ENCODE measurements at places on chromosomes 5 and 9.

DNA sequence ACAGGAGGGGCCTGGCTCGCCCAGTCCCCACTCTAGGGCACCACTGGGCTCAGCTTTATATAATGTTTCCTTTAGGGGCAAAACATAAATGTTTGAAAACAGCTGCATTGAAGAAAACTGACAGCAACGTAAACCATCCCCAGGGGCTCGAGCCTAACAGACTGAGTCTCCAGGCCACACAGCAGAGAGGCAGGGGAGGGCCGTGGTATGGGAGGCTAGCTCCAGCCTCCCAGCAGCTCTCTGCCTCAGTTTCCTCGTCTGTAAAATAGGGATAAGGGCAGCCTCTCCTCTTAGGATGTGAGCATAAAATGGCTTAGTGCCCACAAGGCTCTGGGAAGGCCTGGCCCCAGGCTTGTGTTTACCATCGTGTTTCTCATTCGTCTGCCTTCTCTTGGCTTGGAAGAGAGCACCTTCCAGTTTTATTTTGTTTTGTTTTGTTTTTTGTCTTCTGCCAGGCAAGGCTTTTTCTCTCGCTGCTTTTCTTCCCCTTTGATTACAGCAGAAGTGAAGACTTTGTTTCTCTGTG, 2.7 kb downstream of the ANKRD33B start:
- DNase-seq: no peak

- DNase-seq: no peak
These were observed 17.0 kb upstream of the ISOC1 start for GRCh38 chr5:129077433-129078075.

- no peak for DNase-seq
These were observed 13.4 kb upstream of the LTC4S start for GRCh38 chr5:179780362-179780761.

DNA sequence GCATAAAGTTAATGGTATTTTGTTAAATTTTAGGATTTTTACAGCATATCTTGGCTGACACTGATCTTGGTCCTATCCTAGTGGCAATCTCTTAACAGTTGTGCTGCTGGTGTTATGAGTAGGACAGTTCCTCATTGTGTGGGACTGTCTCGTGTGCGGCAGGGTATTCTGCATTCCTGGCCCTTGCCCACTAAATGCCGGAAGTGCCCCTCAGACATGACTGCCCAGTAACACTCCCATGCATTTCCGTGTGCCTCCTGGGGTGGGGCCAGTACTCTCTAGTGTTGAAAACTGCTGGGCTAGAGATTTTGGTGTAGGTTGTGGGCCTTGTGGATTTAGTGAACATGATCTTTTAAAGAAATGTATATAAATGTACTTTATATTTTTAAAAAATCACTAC, 227.1 kb upstream of the DMRT1 start:
- DNase-seq: no peak

DNA sequence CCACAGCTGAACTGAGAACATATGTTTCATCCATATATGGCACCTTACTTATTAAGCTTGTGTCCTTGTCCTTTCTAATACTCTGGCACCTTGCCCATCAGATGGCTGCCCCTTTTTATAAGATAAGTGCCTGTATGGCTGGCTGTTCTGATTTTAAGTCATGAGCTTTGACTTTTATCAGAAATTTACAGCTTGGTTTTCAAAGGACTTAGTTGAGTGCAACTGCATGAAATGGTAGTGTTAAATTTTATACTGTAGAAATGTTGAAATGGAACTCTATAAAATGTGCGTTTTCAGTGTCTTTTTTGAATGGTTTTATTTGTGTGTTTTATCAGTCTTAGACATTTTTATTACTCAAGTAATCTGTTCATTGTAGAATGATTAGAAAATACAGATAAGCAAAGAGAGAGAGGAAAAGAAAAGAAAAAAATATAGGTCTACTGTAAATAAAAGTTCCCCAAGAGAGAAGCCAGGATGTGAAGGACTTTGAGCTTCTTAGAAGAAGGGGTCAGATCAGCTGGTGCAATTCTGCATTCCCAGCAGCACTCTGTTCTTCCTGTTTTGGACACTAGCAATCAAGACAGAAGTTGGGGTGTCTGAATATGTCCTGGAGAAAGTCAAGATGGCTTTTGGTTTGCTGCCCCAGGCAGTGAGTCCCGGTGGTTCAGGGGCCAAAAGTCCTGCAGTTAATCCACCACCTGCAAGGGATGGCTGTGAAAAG, 38.9 kb downstream of the ARHGAP26 start:
- DNase-seq: no peak

DNA sequence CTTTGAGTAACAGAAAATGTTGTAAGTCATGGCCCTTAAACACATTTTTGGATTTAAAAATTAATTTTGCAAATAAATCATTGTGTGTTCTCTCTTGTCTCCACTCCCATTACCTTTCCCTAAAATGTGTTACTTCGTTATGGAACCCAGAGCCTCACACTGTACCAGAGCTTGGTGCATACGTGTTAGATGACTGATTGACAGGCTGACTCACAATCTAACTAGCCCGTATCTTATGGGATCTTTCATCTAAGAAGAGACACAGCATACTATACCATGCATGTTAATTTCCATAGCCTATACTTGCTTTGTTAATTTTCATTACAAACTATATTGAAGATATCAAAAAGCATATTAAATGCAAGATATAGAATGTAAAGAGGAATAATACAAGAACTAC, 87.1 kb downstream of the SPRY4 start:
- no peak for DNase-seq

GRCh38 chr9:33196736-33197135, 29.6 kb upstream of the B4GALT1 start:
- no peak for DNase-seq

GRCh38 chr5:31573494-31574142, 41.5 kb downstream of the C5orf22 start:
- no peak for DNase-seq

DNA sequence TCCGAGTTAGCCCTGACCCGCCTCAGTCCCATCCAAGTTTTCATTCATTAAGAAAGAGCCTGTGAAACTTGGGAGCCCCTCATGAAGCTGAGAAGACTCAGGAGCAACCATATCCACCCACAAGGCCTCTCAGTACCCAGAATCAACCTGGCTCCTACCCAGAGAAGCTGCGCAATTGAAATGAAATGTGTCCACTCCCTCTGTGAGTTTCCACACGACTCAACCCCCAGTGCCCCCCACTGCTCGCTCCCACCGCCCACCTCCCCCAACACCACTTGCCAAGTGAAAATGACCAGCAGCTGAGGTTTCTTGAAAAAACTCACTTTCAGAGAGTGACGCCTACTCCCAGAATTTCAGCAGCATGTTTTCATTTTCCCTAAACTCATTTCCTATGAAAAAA, 104.6 kb downstream of the CDK5RAP2 start:
- no peak for DNase-seq

DNA sequence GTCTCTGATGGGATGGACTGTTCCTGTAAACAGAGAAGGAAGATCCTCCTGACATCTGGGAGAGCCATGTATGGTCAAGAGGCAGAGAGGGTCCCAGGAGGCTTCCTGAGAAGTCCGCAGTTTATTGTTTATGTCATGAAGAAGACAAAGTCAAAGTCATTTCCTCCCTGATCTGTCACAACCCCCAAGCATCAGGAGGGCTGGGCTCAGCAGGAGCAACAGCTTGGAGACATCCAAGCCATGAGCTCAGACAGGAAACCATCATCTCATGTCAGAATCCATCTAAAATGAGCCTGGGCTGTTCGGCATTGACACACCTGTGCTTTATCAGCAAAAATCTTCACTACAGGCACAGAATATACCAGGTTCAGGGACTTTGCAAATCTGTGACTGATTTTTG, 325.0 kb upstream of the MSX2 start:
- no peak for DNase-seq

DNA sequence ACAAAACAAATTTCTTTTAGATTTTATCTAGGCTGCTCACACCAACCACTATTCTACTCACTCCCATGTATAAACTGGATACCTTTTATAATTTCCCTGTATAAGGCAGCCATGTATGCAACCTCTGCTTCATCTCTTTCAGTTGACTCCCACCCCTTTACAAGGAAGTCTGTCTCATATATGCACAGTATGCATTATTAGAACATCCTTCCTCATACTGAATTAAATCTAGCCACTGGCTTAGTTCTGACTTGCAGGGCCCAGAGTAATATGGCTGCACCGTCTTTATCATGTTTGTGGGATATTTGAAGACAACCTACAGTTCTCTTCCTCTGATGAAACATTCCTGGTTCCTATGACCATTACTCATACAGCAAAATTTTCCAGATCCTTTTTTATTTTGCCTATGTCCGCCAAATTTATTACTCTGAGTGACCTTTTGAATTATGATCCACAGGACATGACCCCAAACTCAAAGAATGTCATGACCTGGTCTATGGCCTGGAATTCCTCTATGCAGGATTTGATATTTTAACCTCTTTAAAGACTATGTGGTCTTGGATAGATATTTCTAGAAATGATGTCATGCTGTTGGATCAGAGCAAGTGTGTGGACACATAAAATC, 76.6 kb upstream of the ITGA1 start:
- no peak for DNase-seq

DNA sequence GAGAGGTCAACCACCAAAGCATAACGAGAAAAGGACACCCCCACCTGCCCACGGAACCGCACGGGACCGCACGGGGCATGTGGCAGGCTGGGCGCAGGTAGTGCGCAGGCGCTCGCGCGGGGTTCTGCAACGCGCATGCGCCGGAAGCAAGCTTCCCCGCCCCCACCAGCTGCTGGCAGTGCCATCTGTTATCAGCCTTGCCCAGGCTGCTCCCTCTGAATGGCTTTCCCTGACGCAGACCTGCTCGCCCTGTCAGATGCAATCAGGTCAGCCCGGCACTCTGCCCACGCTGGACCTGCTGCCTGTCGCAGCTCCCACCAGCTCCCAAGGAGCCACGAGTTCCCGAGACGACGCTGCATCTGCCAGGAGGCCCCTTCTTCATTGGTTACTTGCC, 22.8 kb downstream of the PTCH1 start:
- peak; percentile 41 for DNase-seq

DNA sequence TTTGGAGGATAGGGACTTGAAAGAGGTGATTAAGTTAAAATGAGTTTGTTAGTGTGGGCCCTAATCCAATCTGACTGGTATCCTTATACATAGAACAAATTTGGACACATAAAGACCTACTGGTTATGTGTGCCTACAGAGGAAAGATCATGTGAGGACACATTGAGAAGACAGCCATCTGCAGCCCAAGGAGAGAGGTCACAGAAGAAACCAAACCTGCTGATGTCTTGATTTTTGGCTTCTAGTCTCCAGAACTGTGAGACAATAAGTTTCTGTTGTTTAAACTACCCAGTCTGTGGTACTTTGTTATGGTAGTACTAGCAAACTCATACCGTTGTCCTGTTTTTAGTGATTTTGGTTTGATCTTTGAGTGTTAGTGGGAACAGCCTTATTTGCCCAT, 18.3 kb downstream of the RNF180 start:
- no peak for DNase-seq

- no peak for DNase-seq
These were observed 62.5 kb upstream of the PSD2 start for GRCh38 chr5:139733010-139733688.

- DNase-seq: no peak
These were observed 87.0 kb downstream of the ERBIN start for GRCh38 chr5:66013397-66013796.

DNA sequence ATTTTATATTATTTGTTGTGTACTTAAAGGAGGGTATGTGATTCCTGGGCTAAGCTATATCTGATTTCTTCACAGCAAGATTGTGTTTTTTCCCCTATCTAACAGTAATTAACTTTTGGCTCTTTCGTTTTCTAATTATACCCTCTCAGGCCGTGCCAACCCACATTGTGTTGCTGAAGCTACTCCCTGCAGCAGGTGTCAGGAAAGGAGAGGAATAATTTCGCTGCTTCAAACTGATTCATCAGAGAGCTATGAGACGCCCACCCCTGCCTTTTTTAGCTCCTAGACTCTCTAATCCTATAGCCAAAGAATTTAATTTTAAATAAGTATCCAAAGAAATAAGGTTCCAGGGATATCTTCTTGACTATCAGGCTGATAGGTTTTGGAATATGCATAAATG, 3.8 kb downstream of the CAVIN4 start:
- DNase-seq: no peak

DNA sequence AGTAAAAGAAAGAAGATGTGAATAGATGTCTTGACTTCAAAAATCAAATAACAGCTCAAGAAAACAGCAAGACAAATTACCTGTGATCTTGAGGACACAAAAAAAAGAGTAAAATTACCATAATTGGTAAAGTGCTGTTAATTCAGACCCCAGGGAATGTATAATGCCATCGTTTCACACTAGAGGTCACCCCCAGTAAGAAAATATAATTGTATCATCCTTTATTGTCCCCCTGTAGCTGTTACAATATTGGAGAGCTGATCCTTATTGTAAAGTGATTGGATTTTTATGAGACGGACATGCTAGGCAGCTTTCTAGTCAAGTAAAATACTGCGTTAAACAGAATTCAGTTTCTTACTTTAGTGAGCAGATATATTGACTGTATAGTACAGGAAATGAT, 377.0 kb downstream of the TLE1 start:
- DNase-seq: no peak

- DNase-seq: no peak
These were observed 43.7 kb upstream of the ANGPTL2 start for GRCh38 chr9:127166111-127166510.

DNA sequence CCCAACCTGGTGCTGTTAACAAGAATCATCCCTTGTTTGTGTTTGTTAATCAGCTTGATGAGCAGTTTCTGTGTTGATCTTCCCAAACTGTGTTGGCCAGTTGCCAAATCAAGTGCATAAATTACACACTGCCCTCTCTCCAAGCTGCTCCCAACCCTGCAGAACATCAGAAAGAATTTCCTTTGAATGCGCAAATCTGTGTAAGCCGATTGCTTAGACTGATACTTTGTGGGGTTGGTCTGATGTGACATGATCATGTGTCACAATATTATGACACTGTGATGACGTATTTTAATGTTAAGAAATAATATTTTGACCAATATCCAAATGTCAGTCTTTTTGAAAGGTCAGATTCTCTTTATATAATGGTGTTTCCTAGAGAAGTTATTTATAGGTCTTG, 766.4 kb upstream of the WWC1 start:
- no peak for DNase-seq

GRCh38 chr5:90637731-90638130, 79.1 kb downstream of the ADGRV1 start:
- DNase-seq: no peak

GRCh38 chr5:16754601-16755000, 137.8 kb upstream of the RETREG1 start:
- no peak for DNase-seq

- no peak for DNase-seq
These were observed 1.2 kb downstream of the FBXO10 start for GRCh38 chr9:37575001-37575400.

GRCh38 chr9:6054280-6055099, 39.1 kb upstream of the RANBP6 start:
- DNase-seq: peak; percentile 51

- DNase-seq: no peak
These were observed 414.4 kb downstream of the BRINP1 start for GRCh38 chr9:118954857-118955256.

- no peak for DNase-seq
These were observed 26.2 kb downstream of the EXD3 start for GRCh38 chr9:137396634-137397367.

DNA sequence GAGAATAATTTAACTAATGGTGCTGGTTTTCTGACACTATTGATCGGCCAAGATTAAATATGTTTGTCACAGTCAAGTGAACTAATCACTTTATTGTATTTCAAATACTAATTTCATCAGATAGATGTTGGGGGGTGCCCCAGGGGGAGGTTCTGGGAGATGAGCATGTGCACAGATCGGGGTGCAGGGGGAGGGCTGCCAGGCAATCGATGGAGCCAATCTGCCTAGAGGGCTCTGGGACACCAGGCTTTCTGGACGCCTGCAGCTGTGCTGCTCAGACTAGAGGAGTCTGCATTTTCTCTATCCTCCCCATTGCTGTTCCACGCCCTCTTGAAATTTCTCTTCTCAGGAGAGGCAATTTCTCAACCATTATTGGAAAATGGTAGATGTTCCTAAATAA, 100.0 kb upstream of the ALDH1B1 start:
- no peak for DNase-seq

All from stimulated activated CD4-positive, alpha-beta T cell treated with anti-CD3 and anti-CD28 coated beads, Interleukin-2, amount 100 ng/mL, for 48 hours (primary cell).